ENCODE measurements at places on chromosomes 11 and 22.
A peak's percentile ranks its signal among the peaks of the same experiment; 100 is the strongest.

DNA sequence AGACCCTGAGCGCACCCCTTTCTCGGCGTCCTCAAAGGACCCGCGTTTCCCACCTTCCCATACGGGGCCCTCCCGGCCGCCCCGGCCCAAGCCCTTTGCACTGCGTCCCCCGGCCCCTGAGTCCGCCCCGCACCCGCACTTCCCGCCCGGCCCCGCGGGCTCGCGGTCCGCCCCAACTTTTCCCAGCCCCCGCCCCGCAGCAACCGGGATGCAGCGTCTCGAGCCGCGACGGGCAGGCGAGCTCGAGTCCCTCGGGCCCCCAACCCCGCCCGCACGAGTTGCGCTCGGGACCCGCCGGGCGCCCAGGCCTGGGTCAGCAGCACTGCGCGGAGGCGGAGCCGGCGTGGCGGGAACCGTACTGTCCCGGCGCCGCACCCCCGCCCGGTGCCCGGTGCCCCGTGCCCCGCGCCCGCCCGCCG, 371 bp downstream of the SMCO4 start:
- no peak for DNase-seq

- DNase-seq, result no peak
These were observed 29.1 kb downstream of the RAB38 start for GRCh38 chr11:88146106-88146505.

GRCh38 chr11:57675176-57675941, 7.4 kb downstream of the ZDHHC5 start:
- DNase-seq, result peak; percentile 10

- DNase-seq, result peak; percentile 59
These were observed 7.7 kb downstream of the LHFPL7 start for GRCh38 chr22:24938741-24939341.
